Karpas-422 (cell line): ENCODE measurements at places on chromosomes 11 and 22.

DNA sequence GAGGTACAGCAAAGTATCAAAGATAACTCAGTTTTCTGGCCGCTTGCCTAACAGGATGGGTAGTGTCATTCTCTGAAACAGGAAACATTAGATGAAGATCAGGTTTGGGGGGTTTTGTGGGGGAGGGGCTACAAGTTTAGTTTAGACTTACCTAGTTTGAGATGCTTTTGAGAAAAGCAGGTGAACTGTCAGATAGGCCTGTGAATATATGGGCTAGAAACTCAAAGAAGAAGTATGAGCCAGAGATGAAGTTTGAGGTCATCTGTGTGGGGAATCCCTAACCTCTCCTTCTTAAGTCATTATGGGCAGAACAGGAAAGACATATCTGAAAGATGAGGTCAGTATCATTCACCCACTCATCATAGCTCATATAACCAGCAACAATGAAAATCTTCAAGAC lies 11.9 kb downstream of the HOATZ start:
- DNase-seq: no peak

DNA sequence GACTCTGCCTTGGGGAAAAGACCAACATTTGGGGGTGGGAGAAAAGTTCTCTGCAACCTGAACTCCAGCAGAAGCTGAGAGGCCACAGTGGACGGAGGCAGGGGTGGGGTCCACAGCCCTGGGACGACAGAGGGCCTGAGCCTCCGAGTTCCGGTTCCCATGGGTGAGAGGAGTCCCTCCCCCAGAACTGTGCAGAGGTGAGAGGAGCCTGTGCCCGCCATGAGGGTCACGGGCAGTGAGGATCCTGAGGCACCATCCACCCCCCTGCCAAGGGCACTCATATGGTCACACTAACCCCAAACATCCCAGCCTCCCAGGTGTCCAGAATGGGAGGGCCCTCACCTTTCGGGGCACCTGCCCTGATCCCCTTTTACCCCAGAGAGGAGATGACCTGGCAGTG lies 30.5 kb downstream of the KIAA0930 start:
- no peak for DNase-seq

- no peak for DNase-seq
Measured at GRCh38 chr11:64921384-64921783, 3.1 kb upstream of the PPP2R5B start.

GRCh38 chr11:131938351-131938751 lies 567.9 kb downstream of the NTM start:
- DNase-seq: no peak

GRCh38 chr11:17392872-17393271 lies 4.4 kb upstream of the KCNJ11 start:
- DNase-seq: no peak

DNA sequence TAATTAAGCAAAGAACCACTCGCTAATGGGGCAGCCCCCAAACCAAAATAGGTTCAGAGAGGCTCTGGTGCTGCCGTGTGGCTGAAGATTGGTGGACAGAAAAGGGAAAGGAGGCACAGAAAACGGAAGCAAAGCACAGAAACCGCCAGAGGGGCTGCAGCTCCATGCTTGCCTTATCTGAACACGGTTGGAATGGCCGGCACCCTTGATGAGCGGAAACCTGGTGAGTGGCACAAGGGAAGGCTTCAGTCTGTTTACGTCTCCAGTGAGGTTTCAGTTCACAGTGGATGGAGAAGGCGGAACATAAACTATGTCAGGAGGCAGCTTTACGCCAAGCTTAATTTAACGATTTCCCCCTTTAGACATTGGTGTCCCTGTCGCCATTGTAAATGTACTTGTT lies 5.2 kb upstream of the PRR33 start:
- DNase-seq: no peak

DNA sequence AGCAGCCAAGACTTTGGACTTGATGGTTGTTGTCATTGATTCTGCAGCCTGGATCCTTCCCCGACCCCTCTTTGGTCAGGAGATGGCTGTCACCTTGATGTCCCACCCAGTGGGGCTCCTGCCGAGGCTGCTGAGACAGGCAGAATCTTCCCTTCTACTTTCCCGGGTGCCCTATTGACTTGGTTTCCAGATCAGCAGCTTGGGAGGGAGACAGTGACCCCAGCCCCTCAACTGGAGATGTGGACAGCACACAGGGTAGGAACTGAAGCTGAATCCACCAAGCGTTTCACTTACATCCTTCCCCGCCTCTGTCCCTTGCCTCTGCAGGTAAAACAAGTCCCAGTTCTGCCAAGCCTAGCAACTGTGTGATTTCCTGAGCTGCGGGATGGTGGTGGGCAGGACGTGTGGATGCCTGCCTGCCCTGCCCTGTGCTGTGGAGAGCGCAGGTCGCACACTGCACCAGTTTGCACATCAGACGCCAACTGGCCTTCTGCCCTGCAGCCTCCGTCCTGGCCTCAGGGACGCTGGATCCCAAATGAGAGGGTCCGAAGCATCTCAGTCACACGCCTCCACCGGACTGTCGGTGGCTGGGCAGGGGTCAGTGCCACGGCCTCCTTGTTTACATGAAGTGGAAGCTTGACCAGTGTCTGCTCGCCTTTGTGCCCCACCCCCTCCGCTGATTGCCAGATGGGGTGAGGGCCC lies 34.6 kb downstream of the FAM83F start:
- no peak for DNase-seq

DNA sequence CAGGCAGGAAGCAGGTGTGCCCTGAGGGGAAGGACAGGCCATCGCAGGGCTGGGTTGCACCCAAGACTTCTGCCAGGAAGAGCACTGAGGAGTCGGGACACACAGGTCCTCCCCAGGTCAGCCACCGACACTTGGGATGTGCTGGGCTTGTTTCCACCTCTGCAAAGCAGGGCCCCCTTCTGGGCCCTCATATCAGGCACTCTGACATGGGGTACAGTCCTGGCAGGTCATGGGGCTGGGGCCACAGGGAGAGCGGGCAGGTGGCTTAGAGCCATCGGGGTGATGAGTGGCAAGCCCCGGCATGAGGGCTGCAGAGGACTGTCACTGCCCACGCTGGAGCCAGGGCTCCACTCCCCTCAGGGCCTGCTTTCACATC lies 7.9 kb upstream of the ADORA2A start:
- DNase-seq: no peak

DNA sequence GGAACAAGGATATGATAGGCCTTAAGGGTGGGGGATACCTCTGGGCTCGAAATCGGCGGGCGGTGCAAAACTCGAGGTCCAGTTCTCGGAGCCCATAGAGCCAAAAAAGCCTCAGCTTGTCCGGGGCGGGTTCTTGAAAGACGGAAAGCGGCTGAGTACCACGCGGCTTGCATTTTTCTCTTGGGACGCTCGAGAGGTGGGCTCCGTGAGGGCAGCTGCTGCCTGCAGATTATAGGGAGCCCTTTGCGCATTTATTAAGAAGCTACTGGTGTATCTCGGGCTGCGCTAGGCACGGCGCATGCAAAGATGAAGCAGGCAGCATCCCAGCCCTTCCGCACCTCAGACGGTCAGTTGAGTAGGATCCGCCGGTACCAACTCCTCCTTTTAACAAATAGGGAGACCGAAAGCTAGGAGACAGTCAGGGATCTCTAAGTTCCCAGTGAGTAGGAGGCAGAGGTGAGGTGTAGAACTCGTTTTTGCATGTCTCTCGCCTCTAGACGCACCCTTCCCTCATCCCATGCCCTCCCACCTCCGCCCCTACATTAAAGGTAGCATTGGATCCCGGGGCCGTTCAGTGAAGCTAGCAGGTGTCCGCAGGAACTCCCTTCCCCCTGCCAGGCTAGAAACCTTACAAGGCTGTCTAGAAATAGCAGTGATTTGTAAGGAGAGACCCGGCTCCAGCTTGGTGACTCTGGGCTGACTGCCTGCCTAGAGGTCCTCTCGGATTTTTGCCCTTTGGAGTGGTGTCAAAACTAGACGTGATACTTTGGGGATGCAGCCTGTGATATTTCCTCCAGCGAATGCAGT lies 768 bp downstream of the LDHA start:
- DNase-seq: peak; percentile 78

DNA sequence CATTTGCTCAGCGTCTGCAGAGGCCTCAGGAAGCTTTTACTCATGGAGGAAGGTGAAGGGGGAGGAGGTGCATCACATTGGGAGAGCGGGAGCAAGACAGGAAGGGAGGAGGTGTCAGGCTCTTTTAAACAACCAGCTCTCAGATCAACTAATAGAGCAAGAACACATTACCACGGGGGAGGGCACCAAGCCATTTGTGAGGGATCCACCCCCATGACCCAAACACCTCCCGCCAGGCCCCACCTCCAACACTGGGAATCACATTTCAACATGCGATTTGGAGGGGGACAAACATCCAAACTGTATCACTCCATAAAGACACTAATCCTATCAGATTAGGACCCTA lies 18.9 kb upstream of the THY1 start:
- peak; percentile 43 for DNase-seq

DNA sequence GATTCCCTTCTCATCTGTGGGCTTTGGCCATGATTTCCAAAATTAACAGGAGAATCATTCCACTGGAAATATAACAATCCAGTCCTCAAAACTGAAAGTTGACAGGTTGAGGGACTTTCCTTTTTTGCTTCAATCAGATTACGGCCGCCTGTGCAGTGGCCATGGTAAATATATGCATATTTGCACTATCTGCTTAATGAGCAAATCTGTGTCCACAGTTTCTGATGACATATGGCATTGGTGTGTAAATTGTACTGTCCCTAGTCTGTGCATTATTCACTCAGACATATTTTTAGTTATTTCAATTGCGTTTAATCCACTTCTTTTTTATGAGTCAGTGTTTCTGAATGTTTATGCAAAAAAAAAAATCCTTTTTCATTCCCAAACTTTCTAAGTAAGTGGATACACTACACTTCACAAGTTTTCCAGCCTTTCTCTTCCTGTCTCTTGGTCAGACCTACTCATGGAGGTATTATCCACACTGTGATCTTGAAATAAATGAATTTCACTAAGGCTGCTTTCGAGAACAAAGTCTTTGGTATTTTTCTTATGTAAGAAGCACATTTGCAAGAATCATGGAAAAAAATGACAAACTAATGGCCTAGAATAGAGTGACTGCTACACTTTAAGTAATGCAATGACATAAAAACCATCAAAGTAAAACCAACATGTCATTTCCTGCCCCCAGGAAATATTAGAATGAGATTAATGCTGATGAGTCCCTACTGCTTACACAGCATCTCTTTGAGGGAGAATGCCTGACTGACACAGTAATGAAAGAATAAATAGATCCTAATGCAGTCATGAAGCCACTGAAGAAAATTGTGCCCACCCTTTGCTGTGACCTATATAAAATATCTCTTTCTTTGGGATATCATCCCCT lies 76.4 kb upstream of the MTNR1B start:
- DNase-seq: no peak

DNA sequence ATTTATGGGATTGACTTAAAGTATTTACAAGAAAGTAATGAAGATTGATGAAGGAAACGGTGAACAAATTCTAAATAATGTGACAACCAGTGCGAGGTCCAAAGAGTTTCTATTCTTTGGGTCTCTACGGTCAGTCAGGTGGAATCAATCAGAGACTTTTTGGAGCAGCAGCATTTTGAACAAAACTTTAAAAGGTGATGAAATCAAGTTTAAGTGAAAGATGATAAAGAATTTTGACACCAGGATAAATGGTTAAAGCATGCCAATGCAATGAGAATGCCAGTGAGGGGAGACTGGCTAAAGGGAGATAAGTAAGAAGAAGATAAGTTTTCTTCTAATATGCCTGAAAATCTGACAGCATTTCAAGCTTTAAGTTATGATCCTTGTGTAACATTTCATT lies 67.9 kb downstream of the DCUN1D5 start:
- no peak for DNase-seq

DNA sequence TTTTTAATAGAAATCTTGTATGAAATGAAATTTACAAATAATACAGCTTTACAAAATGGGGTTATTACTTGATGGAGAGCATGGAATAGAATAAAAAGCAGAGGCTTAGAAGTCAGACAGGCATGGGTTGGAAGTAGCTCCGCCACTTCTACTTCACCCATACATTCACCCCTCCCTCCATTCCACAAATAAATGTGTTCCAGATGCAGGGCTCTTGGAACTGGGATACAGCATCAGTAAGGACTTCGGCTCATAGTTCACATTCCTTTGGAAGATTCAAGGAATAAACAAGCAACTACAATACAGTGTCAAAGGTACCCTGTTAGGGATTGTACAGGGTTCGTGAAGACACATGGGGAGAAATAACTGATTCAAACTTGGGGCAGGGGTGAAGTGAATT lies 156.8 kb downstream of the WNT11 start:
- DNase-seq: no peak

DNA sequence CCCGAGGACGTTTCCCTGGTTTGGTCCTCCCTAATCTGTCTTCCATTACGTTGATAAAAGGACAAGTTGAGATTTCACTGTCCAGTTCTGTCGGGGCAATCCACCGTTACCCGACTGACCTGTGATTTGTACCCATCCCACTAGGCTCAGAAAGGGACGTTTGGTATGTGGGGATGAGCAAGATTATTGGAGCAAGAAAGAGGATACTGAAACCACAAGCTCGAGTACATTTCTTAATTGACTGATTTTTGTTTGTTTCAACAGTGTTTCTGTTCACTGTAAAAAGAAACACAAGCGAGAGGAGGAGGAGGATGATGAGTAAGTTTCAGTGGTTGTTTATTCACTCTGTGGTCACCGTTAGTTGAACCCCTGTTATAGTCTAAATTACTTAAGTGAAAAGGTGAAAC lies 969 bp downstream of the CCDC117 start:
- DNase-seq: no peak

- DNase-seq: no peak
Measured at GRCh38 chr22:48175721-48176120, 1413.3 kb downstream of the TBC1D22A start.

GRCh38 chr11:39817241-39817640 lies 1642.2 kb downstream of the LRRC4C start:
- DNase-seq: no peak

- no peak for DNase-seq
Measured at GRCh38 chr22:46192210-46192993, 42.1 kb downstream of the PPARA start.

DNA sequence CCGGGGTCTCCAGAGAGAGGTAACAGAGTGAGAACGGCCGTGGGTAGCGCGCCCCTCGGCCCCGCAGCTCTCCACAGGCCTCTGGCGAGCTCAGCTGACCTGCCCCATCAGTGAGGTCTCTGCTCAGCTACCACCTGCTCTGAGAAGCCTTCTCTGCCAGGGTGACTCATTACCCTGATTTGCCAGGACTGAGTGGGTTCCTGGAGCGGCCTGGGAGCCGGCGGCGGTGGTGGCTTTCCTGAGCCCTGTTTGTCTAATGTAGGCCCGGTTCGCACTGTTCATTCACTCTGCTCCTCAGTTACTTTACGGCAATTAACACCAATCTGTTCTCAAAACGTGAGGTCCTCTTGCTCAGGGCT lies 351.0 kb upstream of the B3GAT1 start:
- no peak for DNase-seq

- no peak for DNase-seq
Measured at GRCh38 chr22:24985826-24986214, 33.3 kb downstream of the KIAA1671 start.
